Upper lobe of left lung (tissue), 6 donors: ENCODE measurements at places on chromosomes 4 and X. TPM values are rescaled to one million over a fixed set of nuclear protein-coding genes. Genes with fewer than 3 reads are reported as not detected.
A peak's percentile ranks its signal among the peaks of the same experiment; 100 is the strongest.

DNA sequence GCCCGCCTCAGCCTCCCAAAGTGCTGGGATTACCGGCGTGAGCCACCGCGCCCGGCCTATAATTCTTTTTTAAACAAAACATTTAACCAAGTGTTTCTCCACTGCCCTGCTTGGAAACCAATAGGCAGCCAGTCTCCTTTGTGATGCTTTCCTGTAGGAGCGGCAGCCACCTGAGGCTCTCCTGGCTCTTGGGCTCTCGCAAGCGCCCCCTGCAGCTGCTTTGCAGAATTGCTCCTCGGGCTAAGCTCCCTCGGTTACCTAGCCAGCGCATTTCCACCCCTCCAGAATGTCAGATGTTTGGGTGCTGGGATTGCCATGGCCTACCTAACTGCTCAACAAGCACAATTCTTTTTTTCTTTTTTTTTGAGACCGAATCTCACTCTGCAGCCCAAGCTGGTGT, 7.7 kb downstream of the S100P start:
- H3K4me1 ChIP-seq: peaks cover 26% of the 10 kb centered on the region
- H3K27ac ChIP-seq: no peak overlapping the region
- H3K4me3 ChIP-seq: no peak overlapping the region
- H3K36me3 ChIP-seq: peaks cover 4% of the 10 kb centered on the region
- DNase-seq: no peak

- no peak overlapping the region for H3K4me3 ChIP-seq
- H3K27ac ChIP-seq: no peak overlapping the region
- no peaks in the 10 kb centered on the region for H3K4me1 ChIP-seq
- no peaks in the 10 kb centered on the region for H3K36me3 ChIP-seq
- DNase-seq: peak; percentile 20
These were observed 84.3 kb upstream of the GPR101 start for GRCh38 chrX:137118136-137118535.

- peak; percentile 63 for DNase-seq
- no peaks in the 10 kb centered on the region for H3K36me3 ChIP-seq
- peaks cover 7% of the 10 kb centered on the region for H3K4me1 ChIP-seq
- H3K4me3 ChIP-seq: no peak overlapping the region
- H3K27me3 ChIP-seq: no peaks in the 10 kb centered on the region
These were observed 7.4 kb downstream of the APOO start for GRCh38 chrX:23900220-23900797.

GRCh38 chr4:106314960-106315359, 1.0 kb downstream of the TBCK start:
- no peak for DNase-seq
- H3K4me1 ChIP-seq: peaks cover 33% of the 10 kb centered on the region
- H3K36me3 ChIP-seq: no peaks in the 10 kb centered on the region
- peak overlapping the region; percentile 98 for H3K27ac ChIP-seq
- H3K4me3 ChIP-seq: no peak overlapping the region

DNA sequence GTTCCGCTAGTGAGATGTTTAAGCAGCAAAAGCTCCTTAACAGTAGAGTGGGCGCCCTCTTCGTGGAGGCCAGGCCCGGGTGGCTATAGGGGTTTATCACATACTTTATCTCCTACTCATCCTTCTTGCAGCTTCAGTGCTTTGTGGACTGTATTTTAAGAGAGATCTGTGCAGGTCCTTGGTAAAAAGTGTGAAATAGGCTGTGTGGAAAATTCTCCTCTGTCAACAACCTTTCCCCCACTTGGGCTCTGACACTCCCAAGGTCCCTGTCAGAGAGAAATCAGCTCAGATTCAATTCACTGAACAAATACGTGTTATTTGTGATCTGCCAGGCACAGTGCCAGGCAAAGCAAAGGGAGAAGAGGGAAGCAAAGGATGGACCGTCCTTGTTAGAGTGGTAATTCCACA, 214.3 kb upstream of the PPARGC1A start:
- DNase-seq: no peak
- no peak overlapping the region for H3K4me3 ChIP-seq
- H3K27me3 ChIP-seq: no peaks in the 10 kb centered on the region
- no peaks in the 10 kb centered on the region for H3K36me3 ChIP-seq

DNA sequence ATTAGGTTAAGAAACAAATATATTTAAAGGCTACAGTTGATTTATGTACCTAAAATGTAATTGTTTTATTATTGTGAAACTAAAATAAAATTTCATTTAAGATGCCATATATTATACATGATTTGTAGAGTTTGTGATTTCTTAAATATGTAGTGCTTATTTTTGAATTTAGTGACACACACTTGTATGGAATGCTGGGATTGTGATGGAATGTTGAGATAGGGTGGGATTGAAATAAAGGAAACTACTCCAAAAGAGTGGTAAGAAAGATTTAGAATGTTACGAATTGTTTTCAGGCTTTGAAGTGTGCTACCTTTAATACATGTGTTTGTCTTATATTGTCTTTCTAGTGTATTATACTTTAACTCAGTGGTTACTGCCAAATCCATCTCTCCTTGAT, 330.3 kb upstream of the PITX2 start:
- H3K27me3 ChIP-seq: no peaks in the 10 kb centered on the region
- DNase-seq: no peak
- no peaks in the 10 kb centered on the region for H3K4me1 ChIP-seq
- H3K36me3 ChIP-seq: no peaks in the 10 kb centered on the region
- no peak overlapping the region for H3K4me3 ChIP-seq

GRCh38 chrX:130895299-130895698, 7.7 kb downstream of the ENOX2 start:
- no peaks in the 10 kb centered on the region for H3K27me3 ChIP-seq
- H3K36me3 ChIP-seq: no peaks in the 10 kb centered on the region
- no peak overlapping the region for H3K27ac ChIP-seq
- DNase-seq: no peak
- H3K4me3 ChIP-seq: no peak overlapping the region

GRCh38 chr4:165723051-165723795, 149.8 kb upstream of the TLL1 start:
- DNase-seq: no peak
- H3K36me3 ChIP-seq: no peaks in the 10 kb centered on the region
- H3K27ac ChIP-seq: no peak overlapping the region
- no peaks in the 10 kb centered on the region for H3K27me3 ChIP-seq
- H3K4me3 ChIP-seq: no peak overlapping the region

GRCh38 chrX:24260842-24261550, 52.9 kb downstream of the SUPT20HL2 start:
- no peaks in the 10 kb centered on the region for H3K4me1 ChIP-seq
- H3K36me3 ChIP-seq: no peaks in the 10 kb centered on the region
- H3K27me3 ChIP-seq: no peaks in the 10 kb centered on the region

GRCh38 chr4:88212253-88212561, 53.8 kb upstream of the ABCG2 start:
- no peaks in the 10 kb centered on the region for H3K27me3 ChIP-seq
- DNase-seq: no peak
- H3K36me3 ChIP-seq: no peaks in the 10 kb centered on the region
- H3K4me3 ChIP-seq: no peak overlapping the region

DNA sequence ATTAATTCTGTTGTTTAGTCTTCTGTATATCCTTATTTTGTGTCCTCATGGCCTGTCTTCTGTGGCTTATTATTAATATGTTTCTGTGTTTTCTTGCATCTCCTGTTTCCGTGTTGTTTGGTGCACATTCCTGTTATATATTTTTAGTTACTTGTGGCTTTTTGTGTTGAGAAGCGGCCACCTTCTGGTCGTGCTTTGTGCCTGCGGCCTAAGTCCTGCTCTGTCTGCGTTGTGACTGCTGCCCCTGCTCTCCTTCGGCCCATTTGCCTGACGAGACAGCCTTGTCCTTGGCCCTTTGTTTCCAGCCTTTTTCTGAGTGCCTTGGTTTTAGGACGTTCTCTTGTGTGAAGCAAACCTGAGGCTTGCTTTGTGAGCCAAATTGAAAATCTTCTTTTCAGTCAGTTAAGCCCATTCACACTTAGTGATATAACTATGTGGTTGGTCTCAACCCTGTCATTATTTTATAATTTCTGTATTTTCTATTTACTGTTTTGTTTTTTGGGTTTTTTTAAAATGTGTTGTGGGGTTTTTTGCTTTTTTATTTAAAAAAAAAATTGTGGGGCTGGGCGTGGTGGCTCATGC, 43.8 kb downstream of the TNIP2 start:
- no peak overlapping the region for H3K27ac ChIP-seq
- H3K36me3 ChIP-seq: peaks cover 12% of the 10 kb centered on the region
- no peaks in the 10 kb centered on the region for H3K27me3 ChIP-seq
- no peak for DNase-seq

DNA sequence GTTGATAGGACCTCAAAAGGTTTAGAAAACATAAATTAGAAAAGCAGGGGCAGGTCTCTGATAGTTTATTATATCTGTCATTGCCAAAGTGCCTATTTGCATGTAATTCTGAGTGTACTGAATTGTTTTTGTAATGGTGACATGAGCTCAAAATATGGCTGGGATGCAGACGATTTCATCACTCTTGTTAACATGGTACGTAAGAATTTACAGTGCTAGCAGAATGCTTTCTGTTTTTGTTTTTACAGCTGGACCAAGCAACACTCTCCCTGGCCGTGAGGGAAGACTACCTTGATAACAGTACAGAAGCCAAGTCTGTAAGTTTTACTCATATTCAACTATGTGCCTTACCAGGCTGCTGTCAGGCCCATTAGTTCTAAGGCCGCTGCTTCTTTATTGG, 58.1 kb downstream of the PHEX start:
- H3K4me3 ChIP-seq: no peak overlapping the region
- H3K4me1 ChIP-seq: no peaks in the 10 kb centered on the region
- no peak overlapping the region for H3K27ac ChIP-seq
- no peaks in the 10 kb centered on the region for H3K36me3 ChIP-seq

The ZFP92 gene
- 4.1 TPM for total RNA-seq

The ITM2A gene
- total RNA-seq: 17.8 TPM

The SLIT2 gene
- total RNA-seq: 47.4 TPM

The MAGED4B gene
- 4.7 TPM for total RNA-seq
